ENCODE measurements at places on chromosomes 11 and 22.

- no peak for DNase-seq
Observed at GRCh38 chr22:39214383-39215069, 30.3 kb downstream of the PDGFB start.

DNA sequence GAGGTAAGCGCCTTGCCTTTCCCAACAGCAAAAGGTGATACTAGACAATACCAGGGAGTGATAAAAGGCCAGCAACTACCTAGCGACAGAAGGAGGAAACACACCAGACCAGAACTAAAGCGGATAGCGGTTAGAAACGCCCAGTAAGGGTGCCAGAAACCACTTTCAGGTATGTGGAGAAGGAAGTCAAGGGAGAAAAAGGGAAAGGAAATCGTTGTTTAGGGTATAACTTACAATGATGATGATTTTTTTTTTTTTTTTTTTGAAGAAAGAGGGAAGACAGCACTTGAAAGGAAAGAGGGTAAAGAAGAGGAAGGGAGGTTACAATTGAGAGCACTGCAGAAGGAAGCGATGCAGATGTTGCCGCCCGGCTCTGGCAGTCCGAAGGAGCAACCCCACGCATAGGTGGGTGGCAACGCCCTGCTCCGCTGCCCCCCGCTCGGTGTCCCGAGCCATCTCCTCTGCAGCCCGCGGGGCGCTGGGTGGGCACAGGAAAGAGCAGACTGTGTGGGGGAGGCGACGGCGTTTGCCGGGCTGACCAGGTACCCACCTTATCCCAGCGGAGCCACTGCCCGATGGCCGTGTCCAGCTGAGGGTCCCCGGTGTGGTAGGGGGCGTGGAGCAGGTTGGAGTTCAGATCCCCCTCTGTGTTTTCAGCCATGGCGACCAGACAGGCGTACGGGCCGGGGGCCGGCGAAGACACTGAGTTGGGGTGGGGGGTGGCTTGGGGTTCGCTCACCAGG is 561 bp downstream of the PGM2L1 start:
- DNase-seq = peak; percentile 33

- no peak for DNase-seq
Observed at GRCh38 chr11:20015529-20016427, 144.5 kb downstream of the DBX1 start.

DNA sequence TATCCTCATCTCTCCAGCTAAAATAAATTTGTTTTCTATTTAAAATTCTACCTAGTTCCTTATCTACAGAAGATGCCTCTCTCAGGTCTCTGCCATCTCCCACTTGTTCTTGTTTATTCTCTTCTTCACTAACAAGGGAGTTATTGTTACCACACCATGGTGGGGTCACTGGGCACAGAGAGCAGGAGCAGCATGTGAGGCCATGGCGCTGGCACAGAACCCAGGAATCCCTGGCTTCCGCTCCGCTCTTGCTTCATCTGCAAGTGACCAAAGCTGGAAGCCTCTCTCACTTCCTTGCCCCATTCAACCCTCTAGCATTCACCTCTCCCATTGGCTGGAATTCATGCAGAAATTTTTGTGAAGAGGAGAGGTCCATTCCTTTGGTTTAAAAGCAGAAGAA is 190.7 kb upstream of the NCAM1 start:
- no peak for DNase-seq

- DNase-seq = no peak
Observed at GRCh38 chr22:16955678-16956210, 52.3 kb downstream of the GAB4 start.

DNA sequence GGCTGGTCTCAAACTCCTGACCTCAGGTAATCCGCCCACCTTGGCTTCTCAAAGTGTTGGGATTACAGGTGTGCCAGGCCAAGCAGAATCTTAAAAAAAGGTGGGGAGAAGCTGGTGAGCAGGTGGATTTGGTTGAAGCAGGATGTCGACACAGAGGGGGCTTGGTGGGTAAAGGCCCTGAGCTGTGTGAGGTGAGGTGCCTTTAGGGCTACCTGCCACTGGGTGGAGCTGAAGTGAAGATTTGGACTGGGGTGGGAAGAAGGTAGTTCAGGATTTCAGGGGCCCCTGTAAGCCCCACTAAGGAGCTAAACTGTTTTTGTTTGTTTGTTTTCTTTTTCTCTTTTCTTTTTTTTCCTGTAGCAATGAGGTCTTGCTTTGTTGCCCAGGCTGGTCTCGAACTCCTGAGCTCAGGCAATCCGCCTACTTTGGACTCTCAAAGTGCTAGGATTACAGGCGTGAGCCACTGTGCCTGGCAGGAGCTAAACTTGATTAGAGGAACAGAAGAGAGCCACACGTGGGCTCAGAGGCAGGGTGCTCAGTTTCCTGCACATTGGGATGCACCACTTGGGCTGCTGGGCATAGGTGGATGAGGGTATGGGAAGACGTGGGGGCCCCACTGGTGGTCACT is 6.0 kb downstream of the P2RX6 start:
- no peak for DNase-seq

DNA sequence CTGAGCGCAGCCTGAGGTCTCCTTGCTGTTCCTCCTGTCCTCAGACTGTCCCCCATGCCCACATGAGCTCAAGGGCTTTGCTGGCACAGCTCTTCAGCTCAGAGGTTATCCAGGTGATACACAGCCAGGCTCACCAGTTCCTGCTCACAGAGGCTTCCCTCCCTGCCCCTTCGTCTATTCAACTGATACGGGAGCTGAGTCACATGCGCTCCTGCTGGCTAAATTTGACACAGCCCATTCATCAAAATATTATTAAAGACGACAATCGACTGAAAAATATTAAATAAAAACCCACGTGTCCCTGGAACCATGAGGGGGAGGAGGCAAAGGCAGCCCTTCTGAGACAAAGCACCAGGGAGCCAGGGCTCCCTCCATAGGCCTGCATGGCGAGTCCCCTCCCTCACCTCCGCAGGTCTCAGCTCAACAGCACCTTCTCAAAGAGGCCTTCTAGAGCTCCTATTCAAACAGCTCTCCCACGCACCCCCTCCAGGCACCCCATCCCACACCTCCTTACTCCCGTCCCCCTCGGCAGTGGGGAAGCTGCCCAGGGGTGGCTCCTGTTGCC is 40.5 kb downstream of the DUSP8 start:
- DNase-seq = no peak

- no peak for DNase-seq
Observed at GRCh38 chr11:20640401-20640800, 29.0 kb upstream of the NELL1 start.

DNA sequence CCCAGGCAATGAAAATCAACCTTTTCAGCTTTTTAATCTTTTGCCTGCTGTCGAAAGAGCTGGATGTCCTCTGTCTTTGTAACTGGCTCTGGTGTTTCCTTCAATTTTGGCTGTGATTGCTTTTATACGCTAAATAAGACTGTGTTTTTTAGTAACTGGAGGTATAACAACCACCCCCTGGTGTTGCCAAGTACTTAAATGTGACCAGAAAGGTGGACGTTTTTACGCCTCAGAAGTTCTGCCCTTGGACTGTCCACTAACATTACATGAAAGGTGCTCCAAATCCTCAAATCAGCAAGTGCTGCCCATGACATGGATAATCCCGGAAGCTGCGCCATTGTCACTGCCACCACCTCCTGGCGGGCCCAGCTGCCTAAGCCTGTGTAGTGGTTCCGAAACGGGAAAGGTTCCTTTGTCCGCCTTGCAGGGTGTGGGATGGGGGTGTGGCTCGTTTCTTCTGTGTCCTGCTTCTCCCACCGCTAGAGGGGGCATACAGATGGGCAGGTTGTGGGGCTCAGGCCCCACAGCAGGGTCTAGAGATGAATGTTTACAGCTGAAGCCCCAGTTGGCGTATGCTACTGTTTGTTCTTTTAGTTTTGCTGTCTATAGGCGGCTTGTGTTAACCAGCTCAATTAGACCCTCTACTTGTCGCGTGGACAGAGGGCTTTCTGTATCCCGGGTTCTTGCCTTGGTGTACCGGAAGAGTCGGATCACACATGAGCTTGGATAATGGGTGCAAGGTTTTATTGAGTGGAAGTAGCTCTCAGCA is 82.2 kb upstream of the SEPTIN5 start:
- peak; percentile 18 for DNase-seq

All from activated CD4-positive, alpha-beta T cell treated with anti-CD3 and anti-CD28 coated beads, Interleukin-2, amount 50 U/mL, for 48 hours (primary cell).